ENCODE measurements at places on chromosomes 3 and 15.

DNA sequence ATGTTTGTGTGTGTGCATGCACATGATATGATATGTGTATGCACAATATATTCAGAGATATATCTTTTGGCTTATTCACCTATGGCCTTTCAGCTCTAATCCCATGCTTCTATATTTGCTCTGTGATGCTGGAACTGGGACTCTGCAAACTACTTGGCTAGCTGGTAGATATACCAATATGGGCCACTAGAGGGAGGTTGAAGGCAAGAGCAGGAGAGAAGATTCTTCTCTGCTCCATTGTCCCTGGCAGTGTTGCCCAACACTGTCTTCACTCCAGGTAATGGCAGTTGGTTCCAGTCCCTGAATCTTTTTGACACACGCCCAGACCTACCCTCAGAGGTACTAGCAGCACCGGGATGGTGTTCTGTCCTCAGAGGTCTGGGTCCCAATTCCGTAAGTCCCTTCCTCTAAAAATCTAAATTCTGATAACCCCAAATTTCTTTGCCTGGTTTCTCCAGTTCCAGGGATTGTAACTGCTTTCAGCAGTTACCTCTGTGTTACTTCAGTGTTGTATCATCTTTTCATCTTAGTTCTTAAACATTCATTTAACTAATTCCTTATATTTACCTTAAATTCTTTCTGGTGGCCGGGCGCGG lies 44.7 kb downstream of the GTPBP8 start:
- peak; percentile 68 for DNase-seq

DNA sequence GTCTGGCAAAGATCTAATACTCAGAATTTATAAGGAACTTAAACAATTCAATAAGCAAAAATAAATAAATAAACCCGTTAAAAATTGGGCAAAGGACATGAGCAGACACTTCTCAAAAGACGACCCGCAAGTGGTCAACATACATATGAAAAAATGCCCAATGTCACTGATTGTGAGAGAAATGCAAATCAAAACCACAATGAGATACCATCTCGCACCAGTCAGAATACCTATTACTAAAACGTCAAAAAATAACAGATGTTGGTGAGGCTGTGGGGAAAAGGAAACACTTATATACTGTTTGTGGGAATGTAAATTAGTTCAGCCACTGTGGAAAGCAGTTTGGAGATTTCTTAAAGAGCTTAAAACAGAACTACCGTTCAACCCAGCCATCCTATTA lies 188.0 kb upstream of the MRPL3 start:
- no peak for DNase-seq

DNA sequence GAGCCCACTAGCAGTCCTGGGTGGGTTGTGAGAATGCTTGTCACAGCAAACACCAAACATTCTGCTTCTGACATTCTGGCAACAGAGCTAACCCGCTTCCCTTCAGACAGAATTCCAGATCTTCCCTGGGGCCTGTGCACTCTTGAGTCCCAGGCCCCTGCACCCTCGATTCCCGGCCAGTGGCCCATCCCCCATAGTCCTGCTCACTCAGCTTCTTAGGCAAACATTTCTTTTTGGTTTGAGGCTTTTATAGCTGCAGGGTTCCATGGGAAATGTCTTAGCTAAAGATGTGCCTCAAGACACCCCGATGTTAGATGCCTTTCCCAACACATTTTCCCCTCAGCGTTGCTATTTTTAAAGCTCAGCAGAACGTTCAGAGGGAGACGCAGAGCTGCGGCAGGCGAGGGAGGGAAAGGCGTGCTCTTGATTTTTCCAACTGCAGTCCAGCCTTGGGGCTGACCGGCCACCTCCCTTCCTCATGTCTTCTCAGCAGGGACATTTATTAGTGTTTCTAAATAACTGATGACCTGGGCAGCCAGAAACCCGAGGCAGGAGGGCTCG lies 35.2 kb downstream of the ABTB1 start:
- DNase-seq, result no peak

DNA sequence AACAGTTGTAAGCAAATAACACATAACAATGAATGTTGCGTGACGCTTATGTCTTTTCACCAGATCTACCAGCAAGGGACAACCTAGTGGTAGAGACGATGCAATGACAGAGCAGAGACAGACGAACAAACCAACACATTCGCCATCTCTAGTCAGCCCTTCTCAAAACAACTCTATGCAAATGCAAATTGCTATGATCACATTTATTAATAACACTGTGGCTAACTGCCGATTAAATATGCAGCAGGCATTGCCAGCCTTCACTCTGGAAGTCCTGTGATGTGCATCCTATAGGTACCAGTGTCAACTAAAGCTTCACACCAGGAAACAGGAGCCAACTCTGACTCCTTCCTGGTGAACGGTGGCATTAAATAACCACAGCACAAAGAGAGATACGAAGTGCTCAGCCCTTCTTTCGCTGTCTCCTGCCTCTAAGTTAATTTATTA lies 94.2 kb downstream of the FOXP1 start:
- DNase-seq, result peak; percentile 63

- DNase-seq, result no peak
Measured at GRCh38 chr15:73926219-73927002, at the start of gene LOXL1. LOXL1 (plus strand) TSS chr15:73926462; CDS start chr15:73926784, 322 bp downstream.

DNA sequence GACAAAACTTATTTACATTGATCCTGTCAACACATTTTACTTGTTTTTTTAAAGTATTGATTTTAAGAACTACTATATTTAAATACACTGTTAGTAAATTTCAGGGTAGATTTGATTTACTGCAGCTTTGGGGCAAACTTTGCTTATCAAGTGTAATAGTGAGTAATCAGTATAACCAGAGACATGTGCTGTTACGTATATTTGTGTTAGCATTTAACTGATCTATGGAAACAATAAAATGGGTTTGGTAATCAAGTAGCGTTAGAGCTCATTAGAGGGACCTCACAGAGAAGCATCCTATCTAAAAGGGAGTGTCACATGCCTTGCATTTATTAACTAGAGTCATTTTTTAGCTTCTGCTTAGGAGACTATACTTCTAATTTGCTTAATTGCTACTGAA lies 131.5 kb upstream of the ALCAM start:
- DNase-seq, result no peak

DNA sequence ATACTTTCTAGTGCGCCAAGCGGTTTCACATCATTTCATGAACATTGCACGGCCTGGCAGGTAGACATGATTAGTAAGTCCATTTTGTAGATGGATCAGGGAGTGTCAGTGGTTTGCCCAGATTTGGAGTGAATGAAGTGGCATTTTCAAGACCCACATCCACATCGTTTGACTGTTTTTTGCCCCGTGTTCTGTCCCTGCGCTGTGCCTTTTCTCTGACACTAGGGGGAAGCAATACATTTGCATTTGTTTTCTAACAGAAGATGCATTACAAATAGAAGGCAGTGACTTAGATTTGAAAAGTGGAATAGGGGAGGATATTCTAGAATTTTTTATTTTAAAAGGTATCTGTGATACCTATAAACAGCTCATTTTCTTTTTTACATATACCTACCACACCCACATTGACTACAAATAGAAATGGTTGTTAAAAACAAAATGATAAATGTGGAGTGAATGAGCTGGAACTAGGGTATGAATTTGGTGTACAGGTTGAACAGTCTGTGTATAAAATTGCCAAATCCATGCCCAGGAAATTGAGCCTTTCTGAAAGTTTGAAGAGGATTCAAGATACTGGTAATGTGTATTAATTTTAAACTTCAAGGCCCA lies 98.0 kb downstream of the USP13 start:
- DNase-seq, result no peak

DNA sequence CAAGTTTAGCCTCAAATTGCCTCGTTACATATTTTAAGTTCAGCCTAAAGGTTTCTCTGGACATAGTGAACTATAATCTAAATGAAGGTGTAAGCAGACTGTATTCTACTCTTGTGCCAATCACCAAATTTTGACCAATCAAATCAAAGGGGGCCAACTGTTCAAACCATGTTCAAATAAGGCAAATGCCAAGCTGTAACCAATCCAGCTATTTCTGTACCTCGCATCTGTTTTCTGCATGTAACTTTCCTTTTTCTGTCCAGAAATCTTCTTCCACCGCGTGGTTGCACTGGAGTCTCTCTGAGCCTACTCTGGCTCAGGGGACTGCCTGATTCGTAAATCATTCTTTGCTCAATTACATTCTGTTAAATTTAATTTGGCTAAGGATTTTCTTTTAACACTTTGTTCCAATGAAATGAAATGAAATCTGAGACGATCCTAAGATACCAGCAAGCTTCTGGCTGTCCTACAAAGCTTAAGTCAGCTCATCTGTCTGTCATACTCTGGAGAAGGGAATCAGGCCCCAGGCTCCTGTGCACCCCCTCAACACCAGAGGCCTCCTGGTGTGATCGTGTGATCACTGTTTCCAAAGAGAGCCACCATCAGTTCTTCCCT lies 53.2 kb upstream of the ZNF148 start:
- DNase-seq, result no peak

GRCh38 chr3:53790470-53790869 lies 55.7 kb downstream of the CHDH start:
- no peak for DNase-seq

- DNase-seq, result no peak
Measured at GRCh38 chr15:70234256-70234905, 136.7 kb upstream of the TLE3 start.

GRCh38 chr3:49484471-49484870 lies 14.4 kb downstream of the DAG1 start:
- no peak for DNase-seq

- DNase-seq, result no peak
Measured at GRCh38 chr3:127622772-127623576, 6.0 kb upstream of the PODXL2 start.

DNA sequence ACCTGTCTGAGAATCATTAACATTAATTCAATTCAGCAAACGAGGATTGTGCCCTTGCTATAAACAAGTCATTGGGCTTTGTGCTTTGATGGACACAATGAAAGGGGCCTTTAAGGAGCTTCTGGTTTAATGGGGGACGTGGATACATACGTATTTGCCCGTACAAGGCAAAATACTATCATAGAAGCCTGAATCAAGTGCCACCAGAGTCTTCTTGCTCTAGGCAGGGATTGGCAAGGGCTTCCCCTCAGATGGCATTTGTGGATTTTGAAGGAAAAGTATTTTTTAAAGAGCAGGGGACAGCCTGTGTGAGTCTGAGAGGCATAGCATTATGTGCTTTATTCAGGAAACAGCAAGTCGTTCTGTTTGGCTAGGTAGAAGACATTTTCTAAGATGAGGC lies 83.7 kb upstream of the NEDD4 start:
- DNase-seq, result no peak

- no peak for DNase-seq
Measured at GRCh38 chr15:69902414-69903062, 195.2 kb downstream of the TLE3 start.

DNA sequence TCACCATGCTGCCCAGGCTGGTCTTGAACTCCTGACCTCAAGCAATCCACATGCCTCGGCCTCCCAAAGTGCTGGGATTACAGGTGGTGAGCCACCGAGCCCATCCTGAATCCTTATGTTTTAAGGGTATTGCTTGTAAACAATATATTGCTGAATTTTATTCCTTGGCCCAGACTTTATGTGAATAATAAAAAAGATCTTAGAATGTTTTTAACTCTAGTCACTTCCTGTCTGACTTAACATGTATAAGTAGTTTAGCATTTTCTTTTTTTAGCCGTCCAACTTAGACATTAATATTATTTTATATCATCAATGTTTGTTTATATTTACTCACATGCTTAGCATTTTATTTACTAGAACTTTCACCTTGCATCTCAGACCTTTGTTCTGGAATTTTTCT lies 9.2 kb upstream of the EIF2B5 start:
- DNase-seq, result no peak

- no peak for DNase-seq
Measured at GRCh38 chr3:190384309-190384756, 3.6 kb upstream of the CLDN16 start.

DNA sequence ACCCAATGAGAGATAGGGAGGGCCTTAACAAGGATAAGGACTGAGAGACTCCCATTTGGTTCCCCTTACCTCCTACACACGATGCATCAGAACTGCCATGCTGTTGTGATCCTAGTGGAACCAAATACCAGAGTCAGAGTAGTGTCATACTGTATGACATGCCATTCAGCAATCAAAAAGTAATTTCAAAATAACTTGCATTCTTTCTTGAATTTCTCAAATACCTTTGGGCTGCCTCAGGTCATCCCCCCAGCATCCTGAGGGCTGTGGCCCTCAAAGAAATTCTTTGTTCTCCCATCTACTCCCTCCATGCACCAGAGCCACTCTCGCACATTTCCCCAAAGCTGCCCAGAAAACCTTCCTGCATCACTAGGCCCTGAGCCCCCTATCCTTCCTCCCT lies 68.9 kb upstream of the PPP2R3A start:
- no peak for DNase-seq

All from CD4-positive, alpha-beta T cell treated with Interleukin-1 beta for 1 hour (primary cell).